GM12878 (cell line): ENCODE measurements at places on chromosomes 6 and 20. TPM values are rescaled to one million over a fixed set of nuclear protein-coding genes. Genes with fewer than 3 reads are reported as not detected.

The ROS1 gene
- polyA plus RNA-seq, result not detected in 2 replicates

The SIRPA gene
- polyA plus RNA-seq, result 2.1 and 3.7 TPM in 2 replicates

The PLA2G7 gene
- polyA plus RNA-seq, result not detected in 2 replicates

The BCAS4 gene
- polyA plus RNA-seq, result 127 TPM in 2 replicates

The INSM1 gene
- not detected in 2 replicates for polyA plus RNA-seq

The SLA2 gene
- polyA plus RNA-seq, result 0.47 and 0.56 TPM in 2 replicates

The FAM135A gene
- polyA plus RNA-seq, result 10.4 and 13.1 TPM in 2 replicates

The CAGE1 gene
- polyA plus RNA-seq, result 0.24 and 0.42 TPM in 2 replicates
